ENCODE measurements at places on chromosomes 7 and 10.

DNA sequence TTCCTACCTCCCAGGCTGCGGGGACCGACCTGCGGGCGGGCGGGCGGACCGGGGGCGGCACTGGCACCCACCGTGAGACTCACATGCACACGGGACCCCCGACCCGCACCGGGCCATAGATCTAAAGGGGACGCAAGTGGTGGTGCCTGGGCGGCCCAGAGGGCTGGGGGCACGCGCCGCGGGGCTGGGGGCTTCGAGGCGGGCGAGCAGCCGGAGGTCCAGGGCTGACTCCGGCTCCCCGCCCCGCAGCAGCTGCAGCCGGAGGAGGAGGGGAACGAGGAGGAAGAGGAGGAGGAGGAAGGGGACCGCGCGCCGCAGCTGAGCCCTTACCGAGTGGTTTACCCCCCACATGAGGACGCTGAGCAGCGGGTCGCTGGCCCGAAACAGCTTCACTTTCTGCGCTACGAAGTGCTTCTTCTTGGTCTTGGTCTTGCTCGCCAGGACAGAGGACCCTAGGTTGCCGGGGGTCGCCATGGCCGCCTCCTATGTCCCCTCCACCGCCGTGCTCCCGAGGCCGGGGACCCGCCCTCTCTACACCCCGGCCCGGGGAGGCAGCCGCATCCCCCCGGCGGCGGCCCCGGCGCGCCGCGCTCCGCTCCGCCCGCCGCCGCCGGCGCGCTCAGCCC lies 412 bp downstream of the PIP4K2A start:
- no peak for DNase-seq

- no peak for DNase-seq
Observed at GRCh38 chr10:129380279-129380678, 86.8 kb upstream of the MGMT start.

DNA sequence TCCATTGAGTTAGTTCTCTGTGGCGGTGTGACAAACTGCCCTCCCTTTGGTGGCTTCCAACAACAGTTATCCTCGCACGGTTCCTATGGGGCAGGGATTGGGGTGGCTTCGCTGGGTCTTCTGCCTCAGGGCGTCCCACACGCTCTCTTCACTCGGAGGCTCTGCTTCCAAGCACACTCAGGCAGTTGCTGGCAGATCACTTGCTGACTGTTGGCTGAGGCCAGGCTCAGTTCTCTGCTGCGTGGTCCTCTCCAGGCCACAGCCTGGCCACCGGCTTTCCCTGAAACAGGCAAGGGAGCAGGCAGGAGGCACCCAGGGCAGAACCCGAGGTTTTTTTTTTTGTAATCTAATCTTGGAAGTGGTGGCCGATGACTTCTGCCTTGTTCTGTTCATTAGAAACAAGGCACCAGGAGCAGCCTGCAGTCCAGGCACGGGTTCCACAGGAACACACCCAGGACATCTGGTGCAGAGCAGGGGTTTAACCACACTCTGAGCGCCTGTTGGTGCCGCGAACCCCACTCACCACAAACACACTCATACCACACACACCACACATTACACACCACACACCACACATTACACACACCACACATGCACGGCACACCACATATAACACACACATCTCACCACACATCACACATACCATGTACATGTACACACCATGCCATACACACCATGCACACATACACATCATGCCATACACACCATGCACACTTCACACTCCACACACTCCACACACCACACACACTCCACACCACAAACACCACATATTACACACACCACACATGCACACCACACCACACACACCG lies 112.2 kb downstream of the PTPN20 start:
- DNase-seq: no peak

- no peak for DNase-seq
Observed at GRCh38 chr10:113958631-113959382, 84.9 kb upstream of the ADRB1 start.

DNA sequence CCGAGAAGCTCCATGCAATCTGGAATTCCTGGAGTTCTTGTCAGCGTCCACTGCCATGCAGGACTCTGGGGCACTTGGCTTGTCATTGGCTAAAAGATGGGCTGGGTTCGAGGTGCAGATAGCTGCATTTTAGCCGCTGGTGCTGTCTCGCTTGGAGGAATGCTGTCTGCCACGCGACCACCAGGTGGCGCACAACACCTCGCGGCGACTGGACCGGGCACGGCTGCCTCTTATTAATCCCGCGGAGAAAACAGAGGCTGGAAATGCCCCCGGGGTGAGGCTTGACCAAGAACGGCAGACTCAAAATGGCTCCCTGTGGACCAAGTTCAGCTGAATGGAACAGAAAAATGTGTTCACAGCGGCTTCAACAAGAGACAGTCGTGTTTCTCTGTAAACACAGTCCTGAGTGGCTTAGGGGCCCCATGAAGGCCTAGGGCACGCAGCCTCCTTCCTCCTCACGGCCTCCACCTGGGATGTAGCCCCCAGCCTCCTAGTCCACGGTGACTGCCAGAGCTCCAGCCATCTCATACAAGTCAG lies 46.2 kb downstream of the AOC1 start:
- DNase-seq: peak; percentile 52

DNA sequence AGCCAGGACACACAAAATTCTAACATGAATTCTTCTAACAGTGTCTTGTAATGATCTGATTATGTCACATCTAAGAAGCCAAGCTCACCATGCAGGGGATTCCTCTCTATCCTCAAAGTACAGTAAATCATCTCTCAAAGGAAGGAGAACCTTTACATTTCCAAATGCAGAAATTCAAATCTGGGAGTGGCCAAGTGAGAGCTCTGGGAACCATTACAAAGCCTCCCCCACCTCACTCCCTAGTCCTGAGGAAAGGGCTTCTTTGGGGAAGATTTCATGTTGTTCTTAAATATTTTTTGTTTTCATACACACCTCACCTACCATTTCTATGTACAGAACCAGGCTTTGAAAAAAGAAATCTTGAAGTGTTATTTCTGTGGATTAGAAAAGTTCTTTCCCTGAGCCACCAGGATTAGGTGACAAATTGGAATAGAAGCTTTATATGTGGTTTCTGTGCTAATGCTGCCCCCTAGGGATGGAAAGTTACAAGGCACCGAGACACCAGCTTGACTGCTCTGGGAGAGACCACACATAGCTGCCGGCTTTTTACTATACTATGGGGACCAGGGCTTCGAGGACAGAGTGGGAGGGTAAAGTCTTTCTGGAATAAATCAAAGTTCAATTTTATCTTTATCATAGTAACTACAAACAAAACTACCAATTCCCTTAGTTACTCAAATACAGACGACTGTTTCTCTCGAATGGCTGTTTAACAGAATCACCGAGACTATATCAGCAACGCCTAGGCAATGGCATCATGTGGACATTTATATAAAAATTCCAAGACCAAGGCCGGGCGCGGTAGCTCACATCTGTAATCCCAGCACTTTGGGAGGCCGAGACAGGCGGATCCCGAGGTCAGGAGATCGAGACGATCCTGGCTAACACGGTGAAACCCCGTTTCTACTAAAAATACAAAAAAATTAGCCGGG lies 116.1 kb downstream of the RNF216 start:
- peak; percentile 27 for DNase-seq

GRCh38 chr10:129946859-129947258 lies 17.2 kb downstream of the EBF3 start:
- no peak for DNase-seq

DNA sequence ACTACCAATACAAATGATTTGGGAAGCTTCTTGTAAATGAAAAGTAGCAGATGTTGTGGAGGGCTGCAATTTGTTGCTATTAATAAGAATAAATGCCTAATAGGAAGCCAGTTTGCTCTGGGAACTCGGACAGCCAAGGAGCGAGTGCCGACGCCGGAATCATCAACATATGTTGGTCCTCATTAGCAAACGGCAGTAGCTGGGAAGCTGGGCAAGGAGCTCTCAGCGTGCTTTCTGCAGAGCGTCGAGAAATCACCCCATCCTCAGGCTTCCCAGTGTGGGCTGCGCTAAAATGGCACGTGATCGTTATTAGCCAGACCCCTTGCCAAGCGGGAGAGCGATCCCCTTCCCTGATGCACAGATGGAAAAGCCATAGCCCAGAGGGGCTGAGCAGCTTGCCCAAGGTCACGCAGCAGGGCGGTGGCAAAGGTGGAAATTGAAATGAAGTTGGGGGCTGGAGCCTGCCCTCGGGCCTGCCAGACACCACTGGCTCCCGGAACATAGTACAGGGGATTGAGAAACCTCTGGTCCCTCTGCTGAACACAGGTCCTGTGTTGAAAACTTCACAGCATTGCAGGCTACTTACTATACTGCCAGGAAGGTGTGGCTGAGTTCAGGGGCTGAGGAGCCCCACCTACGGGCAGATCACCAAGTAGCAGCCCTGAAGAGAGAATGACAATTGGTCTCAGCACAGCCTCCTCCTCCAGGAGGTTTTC lies 326.9 kb downstream of the PLXNA4 start:
- no peak for DNase-seq

DNA sequence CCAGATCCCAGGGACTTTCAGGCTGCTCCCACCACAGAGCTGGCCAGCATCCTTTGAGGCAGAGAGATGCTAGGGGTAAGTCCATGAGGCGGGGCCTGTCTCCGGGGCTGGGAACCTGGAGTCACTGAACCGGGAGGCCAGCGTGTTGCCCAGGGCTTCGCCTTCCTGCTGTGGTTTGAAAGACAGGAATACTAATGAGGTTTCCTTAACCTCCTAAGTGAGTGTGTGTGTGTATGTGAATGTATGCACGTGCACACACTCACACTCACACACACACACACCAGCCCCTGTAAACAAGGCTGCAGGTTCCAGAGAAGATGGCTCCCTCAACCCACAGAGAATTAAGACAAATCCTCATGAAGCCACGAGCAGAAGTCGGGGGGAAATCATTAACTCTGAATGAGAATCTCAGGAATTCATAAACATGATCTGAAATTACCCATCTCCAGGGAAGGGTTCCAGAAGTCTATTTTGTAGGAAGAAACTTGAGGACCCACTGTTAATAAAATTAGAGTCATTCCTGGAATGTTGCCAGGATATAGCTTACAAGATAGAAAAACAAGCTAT lies 20.3 kb upstream of the PFKP start:
- DNase-seq: no peak

DNA sequence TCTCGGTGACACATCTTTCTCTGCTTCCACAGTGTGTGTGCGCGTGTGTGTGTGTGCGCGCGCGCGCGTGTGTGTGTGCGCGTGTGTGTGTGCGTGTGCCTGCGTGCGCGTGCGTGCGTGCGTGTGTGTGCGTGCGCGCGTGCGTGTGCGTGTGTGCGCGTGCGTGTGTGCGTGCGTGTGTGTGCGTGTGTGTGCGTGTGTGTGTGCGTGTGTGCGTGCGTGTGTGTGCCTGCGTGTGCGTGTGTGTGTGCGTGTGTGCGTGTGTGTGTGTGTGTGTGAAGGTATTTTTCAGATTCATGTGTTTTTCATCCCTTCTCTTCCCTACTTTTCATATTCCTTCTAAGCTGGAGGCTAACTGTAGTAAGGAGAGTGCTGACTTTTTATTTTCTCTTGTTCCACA lies 148.4 kb downstream of the CREB5 start:
- no peak for DNase-seq

- DNase-seq: no peak
Observed at GRCh38 chr10:17356820-17357219, 97.6 kb downstream of the ST8SIA6 start.

- no peak for DNase-seq
Observed at GRCh38 chr10:107653832-107654287, 489.4 kb upstream of the SORCS1 start.

DNA sequence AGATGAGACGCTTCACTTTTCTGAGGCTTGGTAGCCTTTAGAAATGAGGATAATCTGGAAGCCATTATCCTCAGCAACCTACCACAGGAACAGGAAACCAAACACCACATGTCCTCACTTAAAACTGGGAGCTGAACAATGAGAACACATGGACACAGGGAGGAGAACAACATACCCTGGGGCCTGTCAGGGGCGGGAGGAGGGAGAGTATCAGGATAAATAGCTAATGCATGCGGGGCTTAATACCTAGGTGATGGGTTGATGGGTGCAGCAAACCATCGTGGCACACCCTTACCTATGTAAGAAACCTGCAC lies 48.9 kb downstream of the LRGUK start:
- DNase-seq: no peak

DNA sequence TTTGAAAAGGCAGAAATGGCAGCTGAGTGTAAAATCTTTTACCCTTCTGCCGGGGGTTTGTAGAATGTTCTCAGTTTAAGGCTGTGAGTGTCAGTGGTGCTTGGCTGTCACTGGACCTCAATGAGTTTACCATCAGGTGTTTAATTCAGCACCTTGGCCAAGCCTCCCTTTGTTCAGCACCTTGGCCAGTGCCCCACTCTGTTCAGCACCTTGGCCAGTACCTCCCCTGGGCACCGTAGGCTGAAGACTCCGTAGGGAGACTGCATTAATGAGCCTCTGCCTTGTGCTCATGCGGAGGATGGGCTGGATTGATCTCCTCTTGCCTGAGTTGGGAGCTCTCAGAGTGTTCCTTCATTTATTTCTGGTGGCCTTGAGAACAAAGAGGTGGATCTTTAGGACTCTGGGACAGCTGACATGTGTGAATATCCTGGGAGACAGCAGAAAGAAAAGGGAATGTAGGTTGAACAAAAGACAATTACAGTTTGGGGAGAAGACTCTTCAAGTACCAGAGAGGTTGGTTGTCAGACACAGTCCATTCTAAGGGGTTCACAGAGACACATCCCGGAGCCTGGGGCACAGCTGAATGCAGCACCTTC lies 1.6 kb downstream of the FAM24A start:
- peak; percentile 4 for DNase-seq

DNA sequence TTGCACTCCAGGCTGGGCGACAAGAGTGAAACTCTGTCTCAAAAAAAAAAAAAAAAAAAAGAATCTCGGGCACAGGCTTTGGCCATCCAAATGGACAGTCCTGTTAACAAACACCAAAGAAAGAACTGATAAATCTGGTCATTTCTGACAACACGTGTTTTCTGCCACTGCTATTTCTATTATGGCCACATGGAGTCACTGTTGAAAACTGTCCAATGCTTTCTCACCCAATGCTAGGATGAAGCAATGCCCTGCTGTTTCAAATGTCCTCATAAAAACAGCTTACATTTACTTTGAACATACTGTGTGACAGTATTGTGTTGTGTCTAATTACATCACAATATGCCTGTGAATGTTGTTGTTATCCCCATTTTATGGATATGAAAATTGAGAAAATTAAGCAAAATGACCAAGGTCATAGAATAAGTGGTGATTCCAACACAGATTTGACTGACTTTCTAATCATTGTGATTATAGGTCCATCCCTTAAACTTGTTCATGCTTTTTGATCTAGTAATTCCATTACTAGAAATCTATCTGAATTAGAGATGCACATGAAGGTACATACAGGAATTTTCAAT lies 19.9 kb upstream of the MAP3K8 start:
- DNase-seq: no peak

DNA sequence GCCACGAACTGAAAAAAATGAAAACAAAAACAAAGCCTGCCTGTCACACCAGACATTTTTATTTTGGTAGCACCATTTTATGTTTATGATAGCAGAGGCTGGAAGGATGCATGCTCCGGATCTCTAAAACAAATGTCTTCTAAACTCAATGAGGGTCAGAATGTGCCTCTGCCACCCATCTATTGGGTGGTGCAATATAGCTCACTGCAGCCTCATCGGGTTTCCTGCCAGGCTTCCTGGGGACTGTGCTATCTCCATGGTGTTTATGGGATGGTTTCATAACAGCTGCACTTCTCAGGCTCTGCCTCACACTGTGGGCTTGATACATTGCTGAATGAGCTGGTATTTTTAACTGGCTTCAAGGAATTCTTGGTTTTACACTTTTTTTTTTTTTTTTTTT lies 94.4 kb downstream of the ITIH5 start:
- DNase-seq: no peak

Measured in stimulated activated naive B cell treated with anti-CD40 and anti-IgM and Interleukin-4, amounts not matched to agents 10 μg/mL and 1 μg/mL and 100 μg/mL, for 72 hours (primary cell).